T-helper 9 cell (primary cell): ENCODE measurements at places on chromosomes 6 and 20.

GRCh38 chr6:16730738-16731477, 30.4 kb downstream of the ATXN1 start:
- no peak for DNase-seq

DNA sequence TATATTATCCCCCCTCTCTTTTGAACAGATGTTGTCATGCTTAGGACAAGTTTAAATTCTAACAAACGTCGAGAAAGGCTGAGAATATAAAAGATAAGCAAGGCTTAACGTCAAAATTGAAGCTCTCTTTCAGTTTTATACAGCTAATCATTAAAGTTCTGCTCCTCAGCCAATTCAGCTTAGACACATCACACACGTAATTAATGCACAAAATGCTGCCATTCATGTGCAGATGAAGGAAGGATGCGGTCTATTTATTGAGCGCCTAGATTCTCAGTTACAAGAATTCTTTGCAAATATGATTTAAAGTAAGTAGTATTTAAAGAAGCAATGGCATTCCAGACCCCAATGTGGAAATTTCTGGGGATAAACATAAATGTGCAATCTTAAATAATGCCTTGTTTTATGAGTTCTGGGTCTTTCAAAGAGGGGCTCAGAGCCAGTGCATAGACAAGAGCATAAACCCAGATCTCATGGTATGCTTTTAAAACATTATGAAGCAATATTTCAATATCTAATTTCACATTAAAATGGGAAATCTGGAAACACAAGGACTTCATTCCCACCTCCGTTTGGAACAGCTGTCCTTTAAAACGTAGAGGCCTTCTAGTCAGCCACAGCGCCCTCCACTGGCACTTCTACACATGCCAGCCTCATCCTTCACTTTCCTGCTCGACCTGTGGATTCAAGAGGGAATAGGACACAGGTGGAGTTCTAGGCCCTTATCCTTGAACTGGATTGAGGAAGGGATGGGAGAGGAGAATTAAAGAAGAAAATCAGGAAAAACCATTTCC, 85.8 kb downstream of the LYRM4 start:
- no peak for DNase-seq

- no peak for DNase-seq
Observed at GRCh38 chr20:8227293-8227692, 95.2 kb downstream of the PLCB1 start.

- DNase-seq: no peak
Observed at GRCh38 chr6:137297887-137298286, 78.7 kb upstream of the IFNGR1 start.

DNA sequence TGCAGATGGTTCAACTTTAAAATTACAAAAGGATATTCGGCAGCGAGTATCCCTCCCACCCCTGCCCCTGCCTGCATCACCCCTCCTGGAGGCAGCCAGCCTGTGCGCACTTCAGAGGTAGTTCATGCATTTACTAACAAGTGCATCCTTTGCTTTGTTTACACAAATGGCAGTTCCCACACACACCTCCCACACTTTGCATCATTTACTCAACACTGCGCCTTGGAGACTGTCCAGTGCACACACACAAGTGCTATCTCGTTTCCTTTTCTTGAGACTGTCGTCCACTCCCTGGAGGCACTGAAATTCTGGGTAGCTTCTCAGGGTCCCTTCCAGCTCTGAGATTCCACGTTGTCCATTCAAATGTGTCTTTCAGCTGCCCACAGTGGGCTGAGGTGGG, 53.1 kb upstream of the VSX1 start:
- no peak for DNase-seq
